T-helper 2 cell (primary cell): ENCODE measurements at places on chromosomes 3 and 15.

DNA sequence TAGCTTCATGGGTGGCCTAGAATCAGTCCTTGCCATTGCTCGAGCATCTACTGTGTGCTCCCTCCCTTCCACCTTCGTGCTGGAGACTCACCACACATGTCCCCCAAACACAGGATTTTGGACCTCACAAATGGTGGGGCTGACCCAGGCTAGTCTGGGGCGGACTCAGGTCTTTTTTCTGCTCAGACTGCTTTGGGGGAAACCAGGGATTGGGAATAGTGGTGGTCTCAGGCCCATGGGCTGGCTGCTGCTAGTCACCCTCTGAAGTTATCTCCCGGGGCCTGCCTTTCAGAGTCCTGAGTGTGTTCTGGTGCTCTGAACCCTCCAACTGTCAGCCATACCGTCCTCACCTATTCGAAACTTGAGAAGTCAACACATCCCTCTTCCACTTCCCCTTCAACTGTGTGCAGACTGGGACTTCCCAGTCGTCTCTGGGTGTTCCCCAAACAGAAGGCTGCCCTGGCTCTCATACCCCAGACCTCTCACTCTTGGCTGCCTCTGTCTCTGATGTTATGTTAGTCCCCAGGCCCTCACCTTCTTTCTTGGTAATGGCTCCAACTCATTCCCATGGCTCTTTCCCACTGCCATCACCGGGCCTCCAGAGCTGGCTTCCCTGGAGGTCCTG, 46.0 kb downstream of the PPCDC start:
- no peak for DNase-seq

- DNase-seq = no peak
Observed at GRCh38 chr3:46194868-46195553, 13.1 kb downstream of the CCR1 start.

DNA sequence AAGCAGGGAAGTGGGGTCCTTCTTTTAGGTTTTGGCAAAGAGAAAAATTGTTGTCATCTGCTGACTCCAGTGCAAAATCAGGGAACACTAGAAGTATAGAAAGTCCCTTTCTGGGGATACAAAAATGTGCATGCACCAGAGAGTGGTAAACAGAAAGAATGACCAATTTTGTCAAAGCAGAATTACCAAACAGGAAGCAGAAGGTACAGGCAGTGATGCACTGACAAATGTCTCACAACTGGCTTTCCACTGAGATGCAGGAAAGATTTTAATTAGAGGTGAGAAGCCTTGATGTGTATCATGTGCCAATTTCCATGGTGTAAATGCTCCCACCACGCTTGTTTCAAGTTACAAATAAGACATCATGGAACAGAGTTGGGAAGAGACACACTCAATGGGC, 66.0 kb downstream of the TRIM69 start:
- DNase-seq = peak; percentile 45

DNA sequence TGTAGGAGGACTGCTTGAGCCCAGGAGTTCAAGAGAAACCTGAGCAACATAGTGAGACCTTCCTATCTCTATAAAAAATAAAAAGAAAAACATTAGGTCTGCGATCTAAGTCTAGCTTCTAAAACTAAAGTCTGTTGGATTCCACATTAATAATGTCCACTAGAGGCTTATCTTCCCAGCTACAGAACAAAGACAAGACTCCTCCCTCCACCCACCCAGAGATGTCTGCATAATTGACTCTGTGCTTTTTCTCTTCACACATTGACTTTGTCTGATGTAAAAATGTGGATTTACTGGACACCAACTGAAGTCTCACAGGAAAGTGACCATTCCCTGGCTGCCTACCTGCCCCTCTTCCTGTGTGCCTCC, 91.8 kb downstream of the ATP10A start:
- no peak for DNase-seq

DNA sequence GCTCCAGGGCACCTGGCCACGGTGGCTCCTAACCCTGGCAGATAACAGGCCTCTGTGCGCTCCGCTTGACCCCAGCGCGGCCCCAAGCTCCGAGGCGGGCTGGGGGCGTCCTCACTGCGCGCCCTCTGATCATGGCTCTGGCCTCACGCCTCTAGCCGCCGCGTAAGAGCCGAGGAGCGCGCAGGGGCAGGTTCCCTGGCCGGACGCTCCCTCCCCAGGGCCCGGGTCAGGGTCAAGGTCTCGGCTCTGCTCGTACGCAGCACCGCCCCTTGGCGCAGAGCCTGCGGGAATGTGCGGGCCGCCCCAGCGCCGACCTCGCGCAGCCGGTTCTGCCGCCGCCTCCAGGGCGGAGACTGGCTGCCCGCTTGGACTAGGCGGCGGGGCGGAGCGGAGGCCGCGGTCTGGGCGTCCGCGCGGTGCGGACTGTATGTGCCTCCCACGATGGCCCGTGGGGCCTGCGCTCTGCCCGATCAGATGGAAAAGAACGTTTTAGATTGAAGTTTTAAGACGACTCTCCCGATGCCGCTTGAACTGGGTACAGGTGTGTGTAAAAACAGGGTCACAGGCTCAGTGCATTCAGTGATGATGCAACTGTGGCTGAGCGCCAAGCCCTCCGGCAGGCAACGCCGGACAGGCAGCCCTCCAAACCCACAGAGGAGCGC, 40.8 kb downstream of the CHST14 start:
- no peak for DNase-seq

GRCh38 chr3:16240229-16241023, 24.3 kb downstream of the DPH3 start:
- no peak for DNase-seq

GRCh38 chr15:61000276-61000675, 228.8 kb downstream of the RORA start:
- no peak for DNase-seq

DNA sequence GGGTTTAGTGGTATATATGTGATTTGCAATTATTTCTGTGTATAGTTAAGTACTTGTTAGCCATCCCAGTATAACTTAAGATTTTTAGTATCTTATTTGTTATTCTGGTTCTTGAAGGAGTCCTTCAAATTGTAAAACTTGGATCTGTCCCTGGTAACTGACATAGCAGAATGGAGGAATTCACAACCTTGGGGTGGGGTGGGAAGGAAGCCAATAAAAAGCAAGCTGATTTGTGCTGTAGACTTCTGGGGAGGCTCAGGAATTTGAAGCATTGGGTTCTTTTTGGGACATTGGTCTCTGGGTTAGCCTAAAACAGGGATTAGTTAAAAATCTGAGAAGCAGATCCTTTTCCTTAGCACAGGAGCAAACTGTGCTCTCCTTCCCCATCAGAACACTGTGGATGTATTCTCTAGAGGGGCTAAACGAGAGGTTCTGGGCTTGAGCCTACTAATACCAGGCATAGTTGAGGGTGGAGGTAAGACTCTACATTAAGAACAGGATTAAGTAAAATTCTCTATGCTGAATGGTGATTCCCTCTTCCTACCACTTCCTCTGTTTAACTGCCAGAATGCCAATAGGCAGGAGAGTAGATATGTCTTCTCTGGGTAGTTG, 42.2 kb downstream of the GMPS start:
- DNase-seq = no peak

- DNase-seq = no peak
Observed at GRCh38 chr15:49286649-49287404, 116.8 kb downstream of the GALK2 start.

- DNase-seq = no peak
Observed at GRCh38 chr3:127615631-127616305, 13.2 kb upstream of the PODXL2 start.

DNA sequence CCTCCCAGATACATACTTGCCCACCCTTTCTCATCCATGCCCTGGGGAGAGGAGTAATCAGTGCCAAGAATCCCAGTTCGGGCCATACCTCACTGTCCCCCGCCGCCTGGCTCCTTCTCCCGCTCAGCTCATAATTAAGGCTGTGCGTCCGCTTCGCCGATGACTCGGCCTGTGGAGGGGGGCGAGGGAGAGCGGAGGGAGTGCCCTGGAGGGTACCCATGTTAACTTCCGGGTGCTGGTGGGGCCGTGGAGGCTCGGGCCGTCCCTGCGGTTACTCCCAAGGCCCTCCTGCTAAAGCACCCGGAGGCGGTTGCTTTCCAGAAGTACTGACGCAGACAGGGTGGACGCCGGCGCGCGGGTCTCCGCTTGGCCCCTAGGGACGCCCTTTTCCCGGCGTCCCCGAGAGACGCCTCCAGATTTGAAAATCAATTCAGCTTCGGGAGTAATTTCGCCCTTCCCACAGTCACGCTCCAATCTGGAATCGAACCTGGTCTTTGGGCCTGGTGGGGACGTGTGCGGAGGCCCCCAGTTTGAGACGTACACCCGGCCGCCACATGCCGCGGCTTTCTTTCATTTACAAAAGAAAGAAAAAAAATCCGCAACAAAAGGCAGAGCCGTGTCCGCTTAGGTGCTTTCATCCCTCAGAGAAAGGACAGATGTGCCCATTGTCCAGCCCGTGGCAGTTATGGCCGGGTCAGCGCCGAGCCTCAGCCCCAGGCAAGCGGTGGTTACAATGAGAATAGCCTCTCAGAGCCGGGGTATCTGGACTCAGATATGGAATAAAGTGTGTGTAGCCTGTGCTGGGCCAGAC, 1.0 kb upstream of the ONECUT1 start:
- DNase-seq = no peak

DNA sequence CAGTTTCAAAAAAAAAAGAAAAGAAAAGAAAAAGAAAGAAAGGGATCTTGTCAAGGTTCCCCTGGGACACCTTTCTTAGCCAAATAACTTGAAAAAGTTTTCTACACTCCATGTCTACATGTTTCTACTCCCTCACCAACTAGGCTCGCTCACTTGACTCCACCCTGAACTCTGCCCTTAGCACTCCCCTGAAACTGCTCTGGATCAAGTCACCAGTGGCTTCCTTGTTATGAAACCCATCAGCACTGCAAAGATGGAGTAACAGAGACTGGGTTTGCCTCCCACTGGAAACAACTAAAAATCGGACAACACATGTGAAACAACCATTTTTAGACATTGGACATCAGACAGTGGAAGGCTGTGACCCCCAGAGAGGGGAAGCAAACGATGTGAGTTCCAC, 36.8 kb downstream of the TMEM40 start:
- no peak for DNase-seq

GRCh38 chr3:42080453-42080872, 10.7 kb upstream of the TRAK1 start:
- DNase-seq = no peak

DNA sequence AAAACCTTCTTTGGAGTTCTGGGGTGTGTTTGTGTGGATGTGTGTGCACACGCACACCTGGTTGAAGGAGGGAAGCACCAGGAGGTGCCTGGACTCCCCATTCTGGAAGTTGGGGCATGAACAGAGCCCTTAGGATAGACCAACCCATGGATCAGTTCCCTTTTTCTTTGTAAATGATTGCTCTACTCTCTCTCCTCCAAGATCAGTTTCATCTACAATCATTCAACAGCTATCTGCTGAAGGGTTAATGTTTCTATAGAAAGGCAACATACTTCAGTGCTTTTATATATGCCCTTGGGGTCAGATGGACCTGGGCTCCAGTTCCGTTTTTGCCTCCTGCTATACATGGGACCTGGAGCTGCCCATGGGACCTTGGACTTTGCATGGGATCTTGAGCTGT, 352.1 kb upstream of the CFAP20DC start:
- no peak for DNase-seq

DNA sequence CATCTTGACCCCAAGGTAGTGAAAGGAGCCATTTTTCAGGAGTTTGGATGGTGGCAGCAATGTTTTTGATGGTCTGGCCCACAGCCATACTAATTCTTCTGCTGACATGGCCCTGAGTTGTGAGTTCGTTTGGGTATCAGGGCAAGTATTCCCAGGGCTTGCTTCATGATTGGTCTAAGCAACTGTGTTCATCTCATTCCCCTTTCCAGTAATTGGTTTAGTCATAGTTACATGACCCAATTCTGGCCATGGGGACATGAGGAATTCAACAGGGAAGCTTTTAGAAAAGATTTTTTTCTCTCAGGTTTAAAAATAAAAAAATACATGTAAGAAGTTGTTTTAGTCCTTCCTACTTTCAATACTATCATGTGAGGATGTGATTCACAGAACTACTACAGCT, 150.5 kb upstream of the NPHP3 start:
- no peak for DNase-seq

DNA sequence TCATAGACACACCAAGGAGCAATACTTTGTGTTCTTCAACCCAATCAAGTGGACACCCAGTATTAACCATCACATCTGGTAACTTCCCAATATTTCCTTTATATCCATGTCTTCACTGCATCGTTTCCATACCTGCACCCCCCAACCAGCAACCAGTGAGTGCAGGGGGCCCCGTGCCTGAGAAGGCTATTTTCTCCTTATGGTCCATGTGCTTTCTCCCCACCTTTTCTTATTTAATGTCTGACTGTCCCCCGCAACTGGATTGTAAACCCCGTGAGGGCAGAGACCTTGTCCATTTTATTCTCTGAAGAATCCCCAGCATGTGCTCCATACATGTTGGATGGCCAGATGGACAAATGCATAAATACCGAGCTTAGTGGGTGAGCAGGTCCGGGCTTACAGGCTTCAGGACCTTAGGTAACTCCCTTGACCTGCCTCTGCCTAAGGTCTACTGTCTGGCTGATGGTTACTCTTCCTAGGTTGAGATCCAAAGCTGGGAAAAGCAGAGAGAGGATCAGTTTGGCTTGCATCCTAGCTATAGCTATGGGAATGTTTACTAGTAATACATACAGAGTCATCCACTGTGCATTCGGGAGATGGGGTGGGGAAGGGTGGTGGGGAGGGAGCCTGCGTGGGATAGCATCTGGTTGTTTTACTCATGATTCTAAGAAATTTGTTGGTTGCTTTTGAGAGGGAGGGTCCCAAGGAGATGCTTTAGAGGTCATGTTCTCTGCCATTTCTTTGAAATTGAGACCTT, 41.5 kb downstream of the PXYLP1 start:
- DNase-seq = no peak

DNA sequence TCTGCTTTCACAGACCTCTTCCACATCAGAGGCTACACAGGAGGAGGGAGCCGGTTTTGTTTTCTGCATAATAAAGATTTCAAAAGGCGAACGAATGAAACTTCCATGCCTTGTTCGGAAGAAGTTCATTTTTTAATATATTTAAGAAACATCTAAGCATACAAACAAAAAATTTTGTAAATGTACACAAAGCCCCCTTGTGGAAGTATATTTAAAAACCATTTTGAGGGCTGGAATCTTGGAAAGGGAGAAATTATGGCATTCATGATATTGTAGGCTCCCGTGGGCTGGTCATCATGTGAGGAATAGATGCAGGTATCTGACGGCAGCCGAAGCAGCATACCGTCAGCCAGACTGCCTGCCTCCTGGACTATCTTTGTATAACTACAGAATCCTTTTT, 90.4 kb downstream of the MECOM start:
- DNase-seq = no peak
